ENCODE measurements at places on chromosomes 11 and 22.

GRCh38 chr11:76096552-76096951 lies 109.8 kb downstream of the WNT11 start:
- no peak for DNase-seq

DNA sequence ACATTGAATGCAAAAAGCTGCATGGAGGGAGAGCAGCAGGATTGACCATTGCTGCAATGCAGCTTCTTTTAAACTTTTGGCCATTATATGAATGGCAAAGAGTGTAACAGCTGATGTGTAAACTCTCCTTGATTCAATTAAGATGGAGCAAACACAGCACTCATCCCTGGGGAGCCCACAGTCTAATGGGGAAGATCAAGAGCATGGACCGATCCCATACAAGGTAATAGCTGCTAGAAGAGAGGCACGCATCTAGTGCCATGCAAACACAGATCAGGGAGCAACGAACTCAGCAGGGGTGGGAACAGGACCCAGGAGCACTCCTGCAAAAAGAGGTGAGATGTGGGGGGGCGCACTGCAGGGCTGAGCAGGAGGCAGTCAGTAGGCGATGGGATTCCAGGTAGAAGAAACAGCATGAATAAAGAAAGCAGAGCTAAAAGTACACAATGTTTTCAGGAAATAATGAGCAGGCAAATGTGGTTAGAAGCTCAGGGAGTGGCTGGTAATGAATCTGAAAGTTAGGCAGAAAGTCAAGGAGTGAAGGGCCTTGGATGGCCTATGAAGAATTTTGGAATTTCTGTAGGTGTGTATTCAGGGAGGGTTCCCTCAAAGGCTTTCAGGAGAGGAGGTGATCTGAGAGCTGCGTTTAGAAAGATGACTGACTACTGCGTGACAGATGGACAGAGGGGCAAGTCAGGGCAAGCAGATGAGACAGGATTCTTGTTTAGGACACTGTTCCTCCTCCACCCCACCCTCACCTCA lies 17.2 kb upstream of the BMAL1 start:
- no peak for DNase-seq

GRCh38 chr22:29722587-29722986 lies 2.8 kb downstream of the CABP7 start:
- no peak for DNase-seq

DNA sequence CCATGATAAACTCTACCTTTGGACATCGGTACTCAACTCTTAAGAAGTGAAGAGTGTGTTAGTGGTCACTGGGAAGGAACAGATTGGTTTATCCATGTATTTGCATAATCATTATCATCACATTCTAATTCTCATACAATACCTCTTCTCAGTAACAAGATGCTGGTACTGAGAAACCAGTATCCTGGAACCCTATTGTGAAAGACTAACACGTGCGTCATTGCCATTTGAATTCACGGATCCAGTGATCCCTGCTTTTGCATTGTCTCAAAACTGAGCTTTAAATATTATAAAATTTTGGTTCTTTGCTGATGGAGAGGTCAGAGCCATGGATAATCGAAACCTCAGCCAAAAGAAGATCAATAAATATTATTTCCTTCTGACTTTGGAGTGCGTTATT lies 35.2 kb downstream of the KIRREL3 start:
- DNase-seq, result no peak

- no peak for DNase-seq
Observed at GRCh38 chr22:32775957-32776356, 25.5 kb upstream of the TIMP3 start.

DNA sequence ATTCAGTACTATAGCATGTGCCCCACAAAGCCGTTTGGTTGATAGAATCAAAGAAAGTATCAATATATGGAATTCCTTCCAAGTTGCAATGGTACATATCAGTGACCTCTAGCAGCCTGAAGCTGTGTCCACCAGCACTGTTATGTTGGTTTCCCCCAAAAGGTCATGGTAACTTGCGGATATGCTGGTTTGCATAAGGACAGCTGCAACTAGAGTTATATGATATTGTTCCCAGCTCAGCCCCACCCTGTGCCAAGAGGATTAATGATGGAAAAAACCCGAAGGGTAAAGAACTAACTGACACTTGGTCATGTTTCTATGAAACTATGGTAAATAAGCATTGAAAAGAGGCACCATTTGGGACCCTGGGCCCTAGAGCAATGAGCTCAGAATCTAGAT lies 93.5 kb downstream of the PDHX start:
- no peak for DNase-seq

- no peak for DNase-seq
Observed at GRCh38 chr11:122156940-122157382, 40.9 kb upstream of the BLID start.

- no peak for DNase-seq
Observed at GRCh38 chr11:86459682-86460460, 85.2 kb downstream of the CCDC81 start.

- no peak for DNase-seq
Observed at GRCh38 chr11:10683429-10683828, 10.1 kb downstream of the IRAG1 start.

DNA sequence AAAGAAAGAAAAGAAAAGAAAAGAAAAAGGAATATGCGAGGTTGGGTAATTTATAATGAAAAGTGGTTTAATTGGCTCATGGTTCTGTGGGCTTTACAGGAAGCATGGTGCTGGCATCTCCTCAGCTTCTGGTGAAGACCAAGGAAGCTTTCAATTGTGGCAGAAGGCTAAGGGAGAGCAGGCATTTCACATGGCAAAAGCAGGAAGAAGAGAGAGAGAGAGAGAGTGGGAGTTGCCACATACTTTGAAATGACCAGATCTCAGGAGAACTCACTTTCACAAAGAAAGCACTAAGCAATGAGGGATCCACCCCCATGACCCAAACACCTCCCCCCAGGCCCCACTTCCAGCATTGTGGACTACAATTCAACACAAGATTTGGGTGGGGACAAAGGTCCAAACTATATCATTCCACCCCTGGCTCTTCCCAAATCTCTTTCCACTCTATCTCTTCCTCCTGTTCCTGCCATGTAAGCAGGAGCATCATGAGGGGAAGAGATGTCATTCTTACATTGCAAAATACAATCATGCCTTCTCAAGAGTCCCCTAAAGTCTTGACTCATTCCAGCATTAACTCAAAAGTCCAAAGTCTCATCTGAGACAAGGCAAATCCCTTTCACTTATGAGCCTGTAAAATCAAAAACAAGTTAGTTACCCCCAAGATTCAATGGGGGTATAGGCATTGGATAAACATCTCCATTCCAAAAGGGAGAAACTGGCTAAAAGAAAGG lies 38.9 kb downstream of the LINC01488 start:
- no peak for DNase-seq

DNA sequence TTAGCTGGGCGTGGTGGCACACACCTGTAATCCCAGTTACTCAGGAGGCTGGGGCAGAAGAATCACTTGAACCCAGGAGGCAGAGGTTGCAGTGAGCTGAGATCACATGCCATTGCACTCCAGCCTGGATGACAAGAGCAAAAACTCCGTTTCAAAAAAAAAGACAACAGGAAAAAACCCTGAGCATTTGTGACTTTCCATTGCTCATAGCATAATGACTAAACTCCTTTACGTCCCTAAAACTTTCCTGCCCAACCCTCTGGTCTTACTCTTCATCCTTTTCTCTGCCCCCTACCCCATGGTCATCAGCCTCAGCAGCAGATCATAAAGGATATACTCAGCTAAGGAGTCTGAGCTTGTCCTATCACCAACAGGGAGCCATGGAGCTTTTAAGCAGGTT lies 6.8 kb upstream of the LDLRAD3 start:
- DNase-seq, result no peak

DNA sequence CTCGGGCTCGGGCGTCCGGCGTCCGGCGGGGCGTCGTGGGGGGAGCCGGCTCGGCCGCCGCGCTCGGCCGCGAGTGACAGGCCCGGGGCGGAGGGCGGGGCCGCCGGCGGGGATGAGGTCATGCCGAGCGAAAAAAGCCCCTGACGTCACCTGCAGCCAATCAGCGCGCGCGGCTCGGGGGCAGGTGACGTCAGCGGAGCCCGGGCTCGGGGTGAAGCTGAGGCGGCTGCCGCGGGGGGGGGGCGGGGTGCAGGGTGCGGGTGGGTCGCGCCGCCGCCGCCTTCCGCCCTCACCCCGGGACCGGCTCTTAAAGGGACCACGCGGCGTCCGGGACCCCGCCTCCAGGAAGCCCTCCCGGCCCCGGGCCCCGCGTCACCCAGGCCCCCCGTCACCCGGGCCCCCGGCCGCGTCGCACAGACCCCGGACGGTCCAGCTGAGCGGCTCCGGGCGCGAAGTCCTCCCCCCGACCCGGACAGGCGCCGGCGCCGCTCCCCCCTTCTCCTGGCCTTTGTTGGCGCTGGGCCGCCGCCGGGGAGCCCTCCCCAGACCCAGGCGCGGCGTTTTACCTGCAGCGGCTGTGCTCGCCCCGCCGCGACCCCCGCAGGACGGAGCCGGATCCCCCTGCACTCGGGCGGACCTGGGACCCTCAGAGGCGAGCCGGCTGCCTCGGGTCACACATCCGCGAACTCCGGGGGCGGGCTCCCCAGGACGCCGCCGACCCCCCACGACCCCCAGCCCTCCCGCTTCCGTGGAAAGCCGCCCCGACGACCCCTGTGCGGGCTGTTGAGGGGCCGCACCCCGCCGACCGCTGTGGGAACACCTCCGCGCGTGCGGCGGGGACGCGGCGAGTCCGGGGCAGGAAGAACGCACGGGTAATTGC lies at the start of gene DUSP8:
TSS of gene DUSP8 (minus strand) at position 75 of the 880 bp plus-strand sequence. CDS start 6,445 bp downstream, outside the sequence.
- peak; percentile 17 for DNase-seq

- no peak for DNase-seq
Observed at GRCh38 chr22:19239464-19239863, 52.1 kb downstream of the CLTCL1 start.

DNA sequence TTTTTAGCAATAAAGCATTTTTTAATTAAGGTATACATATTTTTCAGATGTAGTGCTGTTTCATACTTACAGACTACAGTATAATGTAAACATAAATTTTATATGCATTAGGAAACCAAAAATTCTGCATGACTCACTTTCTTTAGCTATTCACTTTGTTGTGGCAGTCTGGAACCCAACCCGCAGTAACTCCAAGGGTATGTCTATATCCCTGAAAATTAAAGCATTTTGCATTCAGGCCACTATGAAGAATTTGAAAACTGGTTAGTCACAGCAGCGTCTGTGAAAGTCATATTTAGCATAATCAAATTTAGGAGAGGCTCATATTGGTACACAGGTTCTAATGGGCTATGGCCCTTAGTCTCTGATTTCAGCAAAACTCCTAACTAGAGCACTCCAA lies 46.8 kb downstream of the BBOX1 start:
- no peak for DNase-seq

- no peak for DNase-seq
Observed at GRCh38 chr11:82858556-82859091, 41.6 kb downstream of the PRCP start.

DNA sequence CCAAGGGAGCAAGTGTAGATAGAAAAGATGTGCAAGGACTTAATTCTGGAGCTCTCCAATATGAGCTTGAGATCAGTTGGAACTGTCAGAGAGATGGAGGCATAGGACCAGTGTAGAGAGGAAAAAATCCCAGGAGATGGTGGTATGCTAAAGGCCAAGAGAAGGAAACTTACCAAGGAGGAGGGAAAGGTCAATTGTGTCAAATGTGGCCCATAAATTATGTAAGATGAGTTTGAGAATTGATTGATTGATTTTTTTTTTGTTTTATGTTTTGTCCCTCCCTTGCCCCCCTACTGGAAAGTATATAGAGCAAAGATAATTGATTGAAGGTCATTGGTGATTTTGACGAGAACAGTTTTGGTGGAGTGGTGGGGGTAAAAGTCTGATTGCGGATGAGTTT lies 2.8 kb upstream of the USP2 start:
- no peak for DNase-seq

GRCh38 chr11:18969720-18970119 lies 30.5 kb upstream of the MRGPRX1 start:
- DNase-seq, result no peak

DNA sequence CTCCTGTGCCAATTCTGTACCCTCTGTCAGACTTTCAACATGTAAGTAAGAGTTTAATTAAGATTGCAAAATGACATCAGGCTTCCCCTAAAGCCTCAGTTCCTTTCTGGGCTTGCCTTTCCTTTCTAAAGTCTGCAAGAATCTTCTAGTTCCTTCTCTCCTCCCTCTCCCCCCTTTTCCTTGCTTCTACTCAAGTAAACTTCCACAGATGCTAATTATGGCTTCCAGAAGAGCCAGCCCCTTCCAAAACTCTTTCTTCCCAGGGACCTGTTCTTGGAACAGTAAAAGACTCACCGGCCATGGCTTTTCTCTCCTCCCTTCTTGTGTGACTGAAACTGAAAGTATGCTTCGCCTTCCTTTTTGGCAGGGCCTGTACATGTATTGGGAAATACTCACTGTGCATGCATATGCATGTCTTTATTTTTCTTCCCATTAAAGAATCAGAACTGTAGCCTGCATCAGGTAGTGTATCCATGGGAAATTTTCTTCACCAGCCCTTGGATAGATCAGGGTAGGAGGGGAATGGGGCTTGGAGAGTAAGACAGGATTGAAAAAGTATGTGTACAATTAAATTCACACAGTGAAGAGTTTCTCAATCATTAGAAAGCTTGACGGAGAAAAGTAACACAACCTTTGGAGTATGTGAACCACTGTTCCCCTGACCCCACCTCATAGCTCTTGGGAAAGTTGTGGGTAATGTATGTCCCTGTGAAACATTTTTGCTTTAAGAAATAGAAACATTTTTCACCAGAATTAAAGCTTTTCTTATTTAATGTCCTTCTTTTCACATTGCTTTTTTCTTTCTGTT lies at the start of gene CASP1:
TSS of gene CASP1 (minus strand) at position 332 of the 808 bp plus-strand sequence. CDS start at position 301, 31 bp downstream.
- no peak for DNase-seq

- DNase-seq, result no peak
Observed at GRCh38 chr11:56624661-56625110, 10.0 kb upstream of the OR5M1 start.

DNA sequence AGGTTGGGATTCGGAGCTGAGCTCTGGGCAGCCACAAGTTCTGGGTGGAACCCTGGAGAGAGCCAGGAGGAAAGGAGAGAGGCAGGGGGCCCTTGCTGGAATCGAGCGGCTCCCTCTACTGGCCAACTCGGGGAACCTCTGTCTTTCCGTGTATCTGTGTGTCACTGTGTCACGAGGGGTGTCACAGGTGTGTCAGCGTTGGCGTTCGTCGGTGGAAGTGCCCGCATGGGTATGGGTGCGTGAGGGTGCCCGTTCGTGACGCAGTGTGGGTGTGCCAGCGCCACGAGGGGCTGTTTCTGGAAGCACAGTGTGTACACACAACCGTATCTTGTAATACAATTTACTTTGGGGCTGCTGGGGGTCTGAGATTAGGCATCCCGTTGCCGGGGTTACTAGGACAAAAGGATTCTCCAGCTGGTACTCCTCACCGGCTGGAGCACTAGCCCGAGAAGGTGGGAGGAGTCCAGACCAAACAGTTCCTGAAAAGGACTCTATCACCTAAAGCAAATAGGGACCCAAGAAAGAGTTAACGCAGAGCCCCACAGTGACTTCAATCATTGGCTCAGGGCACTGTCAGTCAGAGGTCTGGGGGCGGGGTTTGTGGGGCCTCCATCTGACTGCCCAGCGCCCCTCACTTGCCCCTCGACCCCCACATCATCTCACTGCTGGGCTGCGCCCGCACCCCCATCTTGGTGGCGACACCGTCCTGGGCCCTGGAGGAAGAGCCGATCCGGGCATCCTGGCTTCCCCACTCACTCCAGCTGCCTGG lies 2.6 kb upstream of the BCL9L start:
- peak; percentile 67 for DNase-seq

Measured in NCI-H1436 treated with DMSO at 0.1 percent for 48 hours (cell line).